Calu3 (cell line): ENCODE measurements at places on chromosomes 7 and 10. TPM values are rescaled to one million over a fixed set of nuclear protein-coding genes. Genes with fewer than 3 reads are reported as not detected.

DNA sequence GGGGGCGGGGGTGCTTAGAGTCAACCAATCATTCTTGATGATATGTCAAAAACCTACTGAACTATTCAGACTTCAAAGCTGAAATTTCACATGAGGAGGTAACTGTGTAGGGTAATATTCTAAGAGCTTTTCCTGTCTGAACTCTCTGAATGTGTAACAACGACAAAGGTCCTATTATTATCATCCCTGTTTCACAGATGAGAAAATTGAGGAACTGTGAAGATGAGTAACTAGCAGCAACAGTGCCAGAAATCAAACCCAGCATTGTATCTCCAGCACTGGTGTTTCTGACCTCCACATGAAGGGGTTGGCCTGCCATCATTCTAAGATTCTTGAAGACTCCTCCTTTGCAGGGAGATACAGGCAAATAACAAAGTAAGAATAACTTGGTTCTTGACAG, 294.7 kb upstream of the AOAH start:
- H3K4me3 ChIP-seq: no peak overlapping the region
- DNase-seq: no peak
- no peak overlapping the region for H3K27ac ChIP-seq

The CUZD1 gene
- total RNA-seq: 0.93 and 1.5 TPM in 2 replicates

DNA sequence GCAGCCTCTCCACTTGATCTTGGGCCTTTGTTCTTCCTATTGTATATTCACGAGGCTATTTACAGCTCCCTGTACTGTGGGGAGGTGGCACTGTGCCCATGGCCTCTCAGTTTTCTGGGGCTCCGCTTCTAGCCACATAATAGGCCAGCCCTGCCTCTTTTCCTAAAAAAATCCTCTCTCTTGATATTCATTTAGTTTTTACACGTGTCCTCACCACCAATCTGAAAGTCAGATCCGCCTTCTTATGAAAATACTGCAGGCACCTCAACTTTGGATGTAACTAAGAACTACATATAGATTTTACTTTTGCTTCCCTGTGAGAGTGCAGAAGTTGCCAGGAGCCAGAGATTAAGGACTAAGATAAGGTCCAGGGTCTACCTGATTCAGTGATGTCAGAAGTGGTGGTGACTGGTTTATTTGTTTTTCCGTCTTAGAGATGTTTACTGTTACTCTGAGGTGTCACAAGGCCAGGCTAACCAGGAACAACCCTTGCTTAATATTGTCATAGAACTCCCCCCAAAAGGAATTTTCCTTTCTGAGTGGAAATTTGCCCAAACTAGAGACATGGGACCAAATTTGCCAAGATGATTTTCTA, 7.8 kb downstream of the BAMBI start:
- H3K27me3 ChIP-seq: no peaks in the 10 kb centered on the region
- H3K27ac ChIP-seq: peak overlapping the region; percentile 84
- peak; percentile 43 for DNase-seq
- H3K4me1 ChIP-seq: peaks cover 46% of the 10 kb centered on the region

DNA sequence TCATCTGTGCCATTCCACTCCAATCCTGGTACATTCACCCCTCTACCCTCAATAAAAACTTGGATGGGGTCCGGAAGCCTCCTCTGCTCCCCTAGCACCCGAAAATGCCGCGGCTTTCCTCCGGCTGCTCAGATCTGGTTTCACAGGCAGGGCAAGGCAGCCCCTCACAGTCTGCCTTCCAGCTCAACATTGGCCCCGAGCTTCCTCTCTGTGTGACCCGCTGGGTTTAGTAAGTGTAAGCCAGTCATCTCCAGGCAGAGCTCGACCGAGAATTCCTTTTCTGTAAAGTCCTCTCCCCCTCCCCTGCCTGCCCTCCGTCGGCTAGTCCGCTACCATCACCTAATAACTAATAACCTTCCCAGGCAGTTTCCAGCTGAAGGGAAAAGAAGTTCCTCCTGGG, 3.4 kb downstream of the INHBA start:
- peaks cover 56% of the 10 kb centered on the region for H3K4me1 ChIP-seq
- DNase-seq: no peak
- H3K27ac ChIP-seq: peak overlapping the region; percentile 86
- no peaks in the 10 kb centered on the region for H3K27me3 ChIP-seq

The SPDYE1 gene
- total RNA-seq: not detected in 2 replicates

- H3K4me1 ChIP-seq: no peaks in the 10 kb centered on the region
- H3K27ac ChIP-seq: no peak overlapping the region
- H3K27me3 ChIP-seq: no peaks in the 10 kb centered on the region
- no peak overlapping the region for H3K4me3 ChIP-seq
- no peak for DNase-seq
- no peaks in the 10 kb centered on the region for H3K36me3 ChIP-seq
These were observed 92.6 kb upstream of the RAB11FIP2 start for GRCh38 chr10:118139321-118139720.

- no peak within 1 kb of the TSS for H3K27ac ChIP-seq
- H3K27me3 ChIP-seq: no peaks in the 10 kb centered on the region
- peak within 1 kb of the TSS; percentile 77 for H3K4me3 ChIP-seq
These were observed at the start of gene CALHM2 for GRCh38 chr10:103451831-103452505. Gene CALHM2, minus strand, starts transcription at chr10:103452370. Its CDS starts 2,429 bp downstream, at chr10:103449941.

- peaks cover 18% of the 10 kb centered on the region for H3K36me3 ChIP-seq
- peak overlapping the region; percentile 70 for H3K27ac ChIP-seq
- no peaks in the 10 kb centered on the region for H3K27me3 ChIP-seq
- peaks cover 6% of the 10 kb centered on the region for H3K4me1 ChIP-seq
- peak; percentile 31 for DNase-seq
- H3K4me3 ChIP-seq: peak overlapping the region; percentile 81
These were observed 1.2 kb downstream of the CASD1 start for GRCh38 chr7:94510582-94511496.

GRCh38 chr7:53475776-53476175, 440.3 kb downstream of the POM121L12 start:
- no peak for DNase-seq
- no peaks in the 10 kb centered on the region for H3K27me3 ChIP-seq
- H3K4me3 ChIP-seq: no peak overlapping the region
- no peaks in the 10 kb centered on the region for H3K4me1 ChIP-seq

The CPED1 gene
- 0.24 and 0.76 TPM in 2 replicates for total RNA-seq

The IL2RA gene
- not detected in 2 replicates for total RNA-seq

GRCh38 chr7:140604760-140605159, 35.9 kb downstream of the DENND2A start:
- no peak overlapping the region for H3K27ac ChIP-seq
- H3K4me3 ChIP-seq: no peak overlapping the region
- DNase-seq: no peak
- no peaks in the 10 kb centered on the region for H3K36me3 ChIP-seq

The CXCL12 gene
- not detected in 2 replicates for total RNA-seq

The PRPS1L1 gene
- total RNA-seq: not detected in 2 replicates

GRCh38 chr7:68689087-68689433, 909.2 kb upstream of the AUTS2 start:
- H3K27ac ChIP-seq: no peak overlapping the region
- H3K4me1 ChIP-seq: no peaks in the 10 kb centered on the region
- DNase-seq: no peak
- H3K36me3 ChIP-seq: no peaks in the 10 kb centered on the region
- no peak overlapping the region for H3K4me3 ChIP-seq

GRCh38 chr7:24597014-24597413, 23.8 kb downstream of the PALS2 start:
- H3K27me3 ChIP-seq: no peaks in the 10 kb centered on the region
- no peak overlapping the region for H3K27ac ChIP-seq
- no peak for DNase-seq
- no peaks in the 10 kb centered on the region for H3K4me1 ChIP-seq
- no peak overlapping the region for H3K4me3 ChIP-seq
- H3K36me3 ChIP-seq: no peaks in the 10 kb centered on the region

DNA sequence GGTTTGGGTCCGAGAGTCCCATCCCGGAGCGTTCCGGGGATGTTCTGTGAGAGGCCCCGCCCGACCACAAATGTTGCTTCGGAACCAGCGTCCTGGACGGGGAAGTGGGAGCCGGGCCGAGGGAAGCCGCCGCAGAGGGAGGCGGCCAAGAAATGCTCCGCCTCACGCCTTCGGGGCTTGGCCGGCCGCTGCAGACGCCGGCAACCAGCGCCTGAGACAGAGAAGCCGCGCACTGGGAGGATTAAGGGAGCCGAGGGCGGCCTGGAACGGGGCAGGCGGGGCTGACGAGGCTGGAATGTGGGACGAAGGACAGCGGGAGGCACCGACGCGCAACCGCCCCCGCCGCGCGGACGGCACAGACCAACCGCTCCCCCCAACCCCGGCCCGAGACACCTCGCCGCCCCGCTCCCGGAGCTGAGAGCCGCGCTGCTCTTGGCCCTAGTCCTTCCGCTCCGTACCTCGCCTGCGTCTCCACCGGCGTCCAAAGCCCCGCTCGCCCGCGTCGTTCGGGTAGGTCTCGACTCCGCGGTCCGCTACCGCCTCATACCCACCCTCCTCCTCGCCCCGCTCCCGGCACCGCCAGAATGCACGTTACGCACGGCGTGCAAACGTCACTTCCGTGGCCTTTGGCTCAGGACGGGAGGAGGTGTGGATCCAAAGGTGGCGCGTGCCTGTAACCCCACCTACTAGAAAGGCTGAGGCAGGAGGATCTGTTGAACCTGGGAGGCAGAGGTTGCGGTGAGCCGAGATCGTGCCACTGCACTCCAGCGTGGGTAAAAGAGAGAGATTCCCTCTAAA, 36.7 kb upstream of the KCTD7 start:
- peaks cover 16% of the 10 kb centered on the region for H3K36me3 ChIP-seq
- H3K4me1 ChIP-seq: peaks cover 9% of the 10 kb centered on the region
- peak; percentile 85 for DNase-seq
- peak overlapping the region; percentile 21 for H3K27ac ChIP-seq

The AKR1E2 gene
- 1.1 and 2.8 TPM in 2 replicates for total RNA-seq

The AS3MT gene
- 0.35 TPM in 1 of 2 replicates, not detected in the other for total RNA-seq

The HOXA9 gene
- 1.7 and 2.5 TPM in 2 replicates for total RNA-seq

- H3K27me3 ChIP-seq: no peaks in the 10 kb centered on the region
- H3K27ac ChIP-seq: no peak overlapping the region
- no peak for DNase-seq
- H3K36me3 ChIP-seq: no peaks in the 10 kb centered on the region
- H3K4me1 ChIP-seq: no peaks in the 10 kb centered on the region
These were observed 629.7 kb downstream of the ACTR3B start for GRCh38 chr7:153389261-153389660.

The PDE6C gene
- not detected in 2 replicates for total RNA-seq

- H3K4me3 ChIP-seq: no peak overlapping the region
- H3K27ac ChIP-seq: no peak overlapping the region
- no peak for DNase-seq
- H3K36me3 ChIP-seq: peaks cover 8% of the 10 kb centered on the region
- no peaks in the 10 kb centered on the region for H3K27me3 ChIP-seq
These were observed 29.8 kb upstream of the KLF6 start for GRCh38 chr10:3814838-3815220.

- H3K36me3 ChIP-seq: no peaks in the 10 kb centered on the region
- DNase-seq: no peak
- H3K4me1 ChIP-seq: no peaks in the 10 kb centered on the region
These were observed 254.7 kb downstream of the STK31 start for GRCh38 chr7:23964715-23965114.

The SLC13A1 gene
- not detected in 2 replicates for total RNA-seq

GRCh38 chr7:154371424-154371823, 319.2 kb downstream of the DPP6 start:
- no peaks in the 10 kb centered on the region for H3K36me3 ChIP-seq
- no peak overlapping the region for H3K4me3 ChIP-seq
- H3K27ac ChIP-seq: no peak overlapping the region
- no peaks in the 10 kb centered on the region for H3K4me1 ChIP-seq

- H3K27me3 ChIP-seq: no peaks in the 10 kb centered on the region
- no peak overlapping the region for H3K4me3 ChIP-seq
- peak overlapping the region; percentile 20 for H3K27ac ChIP-seq
- peaks cover 57% of the 10 kb centered on the region for H3K4me1 ChIP-seq
These were observed 32.5 kb downstream of the ARID5B start for GRCh38 chr10:61933859-61934555.

DNA sequence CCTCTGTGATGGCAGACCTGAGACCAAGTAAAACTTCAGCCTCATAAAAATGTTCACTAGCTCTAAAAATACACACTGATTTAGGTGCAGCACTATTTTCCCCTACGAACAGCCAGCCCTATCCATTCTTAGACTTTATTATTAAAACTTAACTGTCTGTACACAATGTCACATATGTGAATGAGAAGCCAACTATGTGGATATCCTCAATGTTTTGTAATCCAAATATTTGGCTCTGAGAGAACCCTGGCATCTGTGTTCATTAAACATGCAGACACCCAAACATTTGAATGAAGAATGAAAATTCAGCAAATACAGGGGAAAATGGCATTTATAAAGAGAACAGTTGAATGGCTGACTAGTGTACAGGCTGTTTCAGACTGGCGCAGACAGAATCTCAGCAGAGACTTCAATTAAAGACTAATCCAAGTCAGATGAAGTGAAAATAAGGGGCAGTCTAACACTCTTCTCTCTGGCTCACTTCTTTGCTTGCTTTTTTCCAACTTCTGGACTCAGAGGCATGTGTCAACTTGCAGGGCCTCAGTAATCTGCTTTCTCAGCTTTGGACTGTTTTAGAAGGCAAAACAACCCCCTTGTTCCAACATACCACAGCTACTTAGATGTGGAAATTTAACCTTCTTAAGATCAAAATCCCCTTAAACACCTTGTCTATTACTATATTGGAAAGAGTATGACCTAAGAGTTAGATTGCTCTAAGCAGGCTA, 47.4 kb upstream of the FAM180A start:
- peaks cover 7% of the 10 kb centered on the region for H3K4me1 ChIP-seq
- H3K36me3 ChIP-seq: no peaks in the 10 kb centered on the region
- peaks cover 81% of the 10 kb centered on the region for H3K27me3 ChIP-seq
- H3K27ac ChIP-seq: no peak overlapping the region
- DNase-seq: no peak
- no peak overlapping the region for H3K4me3 ChIP-seq

DNA sequence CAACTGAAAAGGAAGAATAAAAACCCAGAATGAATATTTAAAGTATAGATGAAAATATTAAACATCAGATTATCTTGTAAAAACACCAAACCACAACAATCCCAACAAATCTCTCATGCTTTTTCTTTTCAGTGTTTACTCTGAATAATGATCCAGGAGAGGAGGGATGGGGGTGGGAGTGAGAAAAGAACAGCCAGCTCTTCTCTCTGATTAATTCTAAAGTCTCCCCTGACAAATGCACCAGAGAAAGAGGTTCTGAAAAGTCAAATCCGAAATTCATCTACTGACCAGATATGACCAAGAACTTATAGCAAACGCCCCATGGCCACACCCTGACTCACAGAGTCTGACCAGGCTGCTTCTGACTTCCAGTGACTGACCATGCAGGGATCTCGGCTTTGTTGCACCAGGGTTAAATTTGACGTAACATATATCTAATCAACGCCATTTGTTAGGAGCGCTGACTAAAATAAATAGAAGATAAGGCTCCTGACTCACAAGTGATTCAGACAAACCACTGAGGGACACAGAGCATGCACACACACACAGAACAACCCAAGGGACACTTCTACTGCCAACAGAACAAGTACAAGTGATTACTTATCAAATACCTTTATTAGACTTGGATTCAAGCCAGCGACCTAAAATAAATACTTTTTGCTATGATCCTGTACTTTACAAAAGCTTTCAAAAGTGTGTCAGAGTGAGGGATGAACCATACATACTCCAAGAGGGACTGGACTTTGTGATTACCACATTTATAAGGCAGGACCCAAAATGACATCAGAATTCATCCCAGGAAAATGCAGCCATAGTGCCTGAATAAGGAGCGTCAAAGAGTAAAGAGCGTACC, 9.3 kb upstream of the SPOCK2 start:
- H3K4me3 ChIP-seq: peak overlapping the region; percentile 44
- H3K27ac ChIP-seq: peak overlapping the region; percentile 97
- H3K36me3 ChIP-seq: peaks cover 31% of the 10 kb centered on the region
- peaks cover 65% of the 10 kb centered on the region for H3K4me1 ChIP-seq
